Body of pancreas (tissue), 4 donors: ENCODE measurements at places on chromosomes 5 and 9. TPM values are rescaled to one million over a fixed set of nuclear protein-coding genes. Genes with fewer than 3 reads are reported as not detected.

SELENOP gene
- 289 TPM for total RNA-seq

RPP25L gene
- total RNA-seq = 16.9 TPM

RASEF gene
- 49.5 TPM for total RNA-seq

FAM153A gene
- total RNA-seq = 1.6 TPM

ALDH1A1 gene
- total RNA-seq = 87.7 TPM

CSF1R gene
- total RNA-seq = 5.3 TPM

- no peaks in the 10 kb centered on the region for H3K27me3 ChIP-seq
- no peak overlapping the region for H3K4me3 ChIP-seq
- DNase-seq = no peak
- peaks cover 6% of the 10 kb centered on the region for H3K4me1 ChIP-seq
Observed at GRCh38 chr5:36653044-36653705, 46.8 kb downstream of the SLC1A3 start.

DNA sequence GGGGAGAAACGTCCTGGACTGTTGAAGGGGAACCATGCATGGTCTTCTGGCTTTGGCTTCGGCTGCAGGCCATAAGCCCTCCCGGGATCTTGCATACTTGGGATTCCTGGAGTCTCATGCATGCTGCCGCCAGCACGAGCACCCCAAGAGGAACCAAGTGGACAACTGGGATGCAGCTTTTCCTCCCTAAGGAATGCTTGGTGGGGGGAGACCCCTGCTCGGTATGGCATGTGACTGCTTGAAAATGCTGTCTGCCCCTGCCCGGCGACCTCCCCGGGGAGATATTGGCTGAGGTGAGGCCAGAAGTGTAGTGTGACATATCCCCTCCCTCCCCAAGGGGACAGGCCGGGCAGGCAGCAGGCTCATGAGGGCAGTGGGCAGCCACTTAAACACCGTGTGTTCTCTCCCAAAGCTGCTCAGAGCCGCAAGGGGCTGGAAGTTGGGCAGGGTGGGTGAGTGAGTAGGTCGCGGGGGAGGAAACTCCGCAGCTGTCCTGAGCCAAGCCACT is 15.7 kb downstream of the TMEM171 start:
- H3K4me3 ChIP-seq = no peak overlapping the region
- H3K27ac ChIP-seq = no peak overlapping the region

DNA sequence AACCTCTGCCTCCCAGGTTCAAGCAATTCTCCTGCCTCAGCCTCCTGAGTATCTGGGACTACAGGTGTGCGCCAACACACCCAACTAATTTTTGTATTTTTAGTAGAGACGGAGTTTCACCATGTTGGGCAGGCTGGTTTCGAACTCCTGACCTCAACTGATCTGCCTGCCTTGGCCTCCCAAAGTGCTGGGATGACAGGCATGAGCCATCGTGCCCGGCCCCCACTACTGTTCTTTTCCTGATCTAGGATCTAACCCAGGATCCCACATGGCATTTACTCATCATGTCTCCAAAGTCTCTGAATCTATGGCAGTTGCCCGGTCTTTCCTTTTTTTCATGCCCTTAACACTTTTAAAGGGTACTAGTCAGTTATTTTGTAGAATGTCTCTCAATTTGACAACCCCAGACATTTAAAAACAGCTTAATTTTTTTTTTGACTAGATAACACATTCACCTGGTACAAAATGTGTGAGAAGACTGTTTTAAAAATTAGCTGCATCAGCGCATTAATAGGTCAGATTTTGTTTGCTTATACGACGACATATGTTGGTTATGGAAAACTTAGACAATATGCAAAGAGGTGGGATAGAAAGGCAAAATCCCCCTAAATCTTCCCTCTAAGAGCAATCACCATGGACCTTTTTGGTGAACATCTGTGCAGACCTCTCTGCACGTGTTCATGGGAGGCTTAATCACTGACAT is 46.5 kb downstream of the STOM start:
- H3K4me3 ChIP-seq = no peak overlapping the region
- H3K27me3 ChIP-seq = no peaks in the 10 kb centered on the region
- peaks cover 24% of the 10 kb centered on the region for H3K4me1 ChIP-seq

GRCh38 chr5:57780306-57780960 is 297.8 kb upstream of the ACTBL2 start:
- no peak overlapping the region for H3K27ac ChIP-seq
- H3K4me3 ChIP-seq = no peak overlapping the region
- no peak for DNase-seq

GRCh38 chr9:99485459-99485858 is 263.4 kb downstream of the SEC61B start:
- no peak overlapping the region for H3K27ac ChIP-seq
- H3K27me3 ChIP-seq = no peaks in the 10 kb centered on the region
- H3K4me3 ChIP-seq = no peak overlapping the region
- no peak for DNase-seq
- H3K36me3 ChIP-seq = no peaks in the 10 kb centered on the region
- no peaks in the 10 kb centered on the region for H3K4me1 ChIP-seq

- peaks cover 22% of the 10 kb centered on the region for H3K4me1 ChIP-seq
- no peaks in the 10 kb centered on the region for H3K27me3 ChIP-seq
- no peak overlapping the region for H3K4me3 ChIP-seq
Observed at GRCh38 chr9:136255896-136256890, 10.6 kb upstream of the QSOX2 start.

GRCh38 chr9:123378025-123378424 is 22.0 kb downstream of the CRB2 start:
- H3K4me1 ChIP-seq = peaks cover 18% of the 10 kb centered on the region
- no peaks in the 10 kb centered on the region for H3K36me3 ChIP-seq
- H3K27ac ChIP-seq = no peak overlapping the region
- no peak for DNase-seq
- H3K4me3 ChIP-seq = no peak overlapping the region

GRCh38 chr5:54624805-54625568 is 107.4 kb downstream of the SNX18 start:
- no peaks in the 10 kb centered on the region for H3K36me3 ChIP-seq
- H3K4me1 ChIP-seq = peaks cover 7% of the 10 kb centered on the region
- H3K27ac ChIP-seq = no peak overlapping the region
- H3K27me3 ChIP-seq = no peaks in the 10 kb centered on the region
- no peak for DNase-seq

DNA sequence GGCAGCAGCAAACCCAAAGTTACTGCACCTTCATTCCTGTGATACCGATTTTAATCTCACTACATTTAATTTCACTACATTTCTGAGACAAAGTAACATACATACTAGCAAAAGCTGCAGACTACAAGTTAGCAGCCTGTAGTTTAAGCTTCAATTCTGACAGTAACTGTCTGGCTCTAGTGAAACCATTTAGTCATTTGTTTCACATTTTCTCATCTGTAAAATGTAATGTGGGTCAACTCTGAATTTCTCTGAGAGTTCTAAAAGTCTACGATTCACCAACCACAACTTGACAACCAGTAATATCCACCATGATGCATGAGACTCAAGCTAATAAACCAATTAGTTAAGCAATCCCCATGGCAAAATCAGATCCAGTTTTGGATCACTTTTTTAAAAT is 408.9 kb downstream of the PDE4D start:
- H3K4me3 ChIP-seq = no peak overlapping the region
- H3K27ac ChIP-seq = no peak overlapping the region
- peaks cover 32% of the 10 kb centered on the region for H3K4me1 ChIP-seq
- no peaks in the 10 kb centered on the region for H3K27me3 ChIP-seq
- no peak for DNase-seq

GRCh38 chr9:100063185-100063584 is 35.6 kb downstream of the ERP44 start:
- H3K4me1 ChIP-seq = peaks cover 20% of the 10 kb centered on the region
- no peaks in the 10 kb centered on the region for H3K27me3 ChIP-seq
- no peaks in the 10 kb centered on the region for H3K36me3 ChIP-seq
- H3K27ac ChIP-seq = no peak overlapping the region
- no peak overlapping the region for H3K4me3 ChIP-seq

DNA sequence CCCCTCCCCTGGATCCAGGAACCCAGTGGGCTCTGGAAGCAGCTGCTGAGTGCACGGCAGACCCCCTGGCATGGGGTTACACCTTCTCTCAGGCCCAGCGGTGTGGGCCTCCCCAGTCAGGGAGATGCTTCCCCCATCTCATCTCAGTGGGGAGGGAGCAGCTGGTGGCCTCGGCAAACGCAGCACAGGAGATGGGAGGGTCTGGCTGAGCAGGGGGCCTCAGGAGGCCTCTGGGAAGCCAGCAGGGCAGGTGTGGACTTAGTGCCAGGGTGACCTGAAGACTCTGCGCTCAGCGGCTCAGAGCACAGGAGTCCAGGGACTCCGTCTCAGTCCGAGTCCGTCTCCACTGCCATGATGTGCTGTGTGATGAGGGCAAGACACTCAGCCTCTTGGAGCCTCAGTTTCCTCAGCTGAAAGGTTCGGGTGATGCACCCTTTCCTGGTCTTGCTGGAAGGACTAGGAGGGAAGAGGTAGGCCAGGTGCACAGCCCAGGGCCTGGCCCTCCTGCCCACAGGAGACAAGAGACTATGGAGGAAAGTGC is 100.6 kb downstream of the GTF3C4 start:
- H3K36me3 ChIP-seq = no peaks in the 10 kb centered on the region
- no peaks in the 10 kb centered on the region for H3K27me3 ChIP-seq
- H3K4me3 ChIP-seq = no peak overlapping the region
- H3K27ac ChIP-seq = peak overlapping the region; percentile 81
- peaks cover 6% of the 10 kb centered on the region for H3K4me1 ChIP-seq
